Naive thymus-derived CD8-positive, alpha-beta T cell (primary cell): ENCODE measurements at places on chromosomes 4 and X.
A peak's percentile ranks its signal among the peaks of the same experiment; 100 is the strongest.

DNA sequence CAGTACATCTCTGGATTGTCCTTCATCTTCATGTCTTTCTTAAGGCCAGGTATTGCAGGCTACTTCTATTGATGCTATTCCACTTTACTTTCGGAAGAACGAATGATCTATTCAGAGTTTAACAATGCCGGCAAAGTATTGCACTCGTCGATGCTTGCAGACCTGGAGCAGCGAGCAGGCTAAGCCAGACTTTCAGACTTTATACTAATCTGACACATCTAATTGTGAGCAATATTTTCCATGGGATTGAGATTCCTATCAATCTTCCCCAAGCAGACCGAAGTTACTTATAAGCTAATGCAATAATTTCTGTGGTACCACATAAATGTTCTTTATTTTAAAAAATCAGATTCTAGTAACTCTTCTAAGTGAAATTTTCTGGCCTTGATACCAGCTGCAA lies 1.6 kb downstream of the EMCN start:
- DNase-seq: no peak

GRCh38 chrX:3143043-3143799 lies 102.0 kb downstream of the ARSF start:
- DNase-seq: no peak

GRCh38 chrX:36961590-36961989 lies 46.6 kb upstream of the FAM47C start:
- DNase-seq: no peak

- DNase-seq: no peak
These were observed 15.0 kb downstream of the RGN start for GRCh38 chrX:47093248-47093647.

DNA sequence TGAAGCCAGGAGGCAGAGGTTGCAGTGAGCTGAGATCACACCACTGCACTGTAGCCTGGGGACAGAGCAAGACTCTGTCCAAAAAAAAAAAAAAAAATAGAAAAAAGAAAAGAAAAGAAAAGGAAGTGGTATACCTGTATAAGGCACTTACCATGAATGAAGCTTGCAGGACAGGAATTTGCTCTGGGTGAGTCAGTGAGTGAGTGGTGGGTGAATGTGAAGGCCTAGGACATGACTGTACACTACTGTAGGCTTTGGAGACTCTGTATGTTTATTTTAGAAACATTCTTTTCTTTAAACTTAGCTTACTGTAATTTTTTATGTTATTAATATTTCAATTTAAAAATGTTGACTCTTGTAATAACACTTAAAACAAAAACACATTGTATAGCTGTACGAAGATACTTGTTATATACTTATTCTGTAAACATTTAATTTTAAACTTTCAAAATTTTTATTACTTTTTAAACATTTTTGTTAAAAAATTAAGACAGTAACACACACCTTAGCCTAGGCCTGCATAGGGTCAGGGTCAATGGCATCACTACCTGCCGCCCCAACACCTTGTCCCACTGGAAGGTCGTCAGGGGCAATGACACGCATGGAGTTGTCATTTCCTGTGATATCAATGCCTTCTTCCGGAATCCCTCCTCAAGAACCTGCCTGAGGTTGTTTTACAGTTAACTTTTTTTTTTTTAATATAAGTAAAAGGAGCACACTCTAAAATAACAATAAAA lies 78.7 kb downstream of the CLNK start:
- DNase-seq: no peak

DNA sequence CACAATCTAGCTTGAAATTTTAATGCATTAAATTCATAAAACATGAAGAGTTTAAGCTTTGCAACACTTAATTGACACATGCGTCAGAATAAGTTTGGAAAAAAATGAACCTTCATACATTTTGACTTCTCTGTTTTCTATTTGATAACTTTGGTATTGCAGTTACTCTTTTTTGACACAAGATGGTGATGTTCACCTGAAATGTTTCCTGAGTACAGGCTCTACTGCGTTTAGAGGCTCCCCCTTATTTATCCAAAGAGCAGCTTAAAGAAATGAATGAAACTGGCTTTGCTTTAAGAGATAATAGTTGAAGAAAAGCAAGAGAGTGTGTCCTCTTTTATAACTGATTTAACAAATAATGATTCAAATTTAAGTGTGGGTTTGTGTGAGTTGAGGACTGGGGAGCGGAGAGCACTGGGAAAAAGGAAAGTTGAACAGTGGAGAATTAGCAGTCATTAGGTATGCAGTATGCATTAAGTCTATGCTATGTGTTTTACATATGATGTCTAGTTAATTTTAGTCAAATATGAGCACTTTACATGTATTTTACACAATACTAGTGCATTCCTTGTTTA lies 180.6 kb upstream of the NUDT6 start:
- peak; percentile 5 for DNase-seq

DNA sequence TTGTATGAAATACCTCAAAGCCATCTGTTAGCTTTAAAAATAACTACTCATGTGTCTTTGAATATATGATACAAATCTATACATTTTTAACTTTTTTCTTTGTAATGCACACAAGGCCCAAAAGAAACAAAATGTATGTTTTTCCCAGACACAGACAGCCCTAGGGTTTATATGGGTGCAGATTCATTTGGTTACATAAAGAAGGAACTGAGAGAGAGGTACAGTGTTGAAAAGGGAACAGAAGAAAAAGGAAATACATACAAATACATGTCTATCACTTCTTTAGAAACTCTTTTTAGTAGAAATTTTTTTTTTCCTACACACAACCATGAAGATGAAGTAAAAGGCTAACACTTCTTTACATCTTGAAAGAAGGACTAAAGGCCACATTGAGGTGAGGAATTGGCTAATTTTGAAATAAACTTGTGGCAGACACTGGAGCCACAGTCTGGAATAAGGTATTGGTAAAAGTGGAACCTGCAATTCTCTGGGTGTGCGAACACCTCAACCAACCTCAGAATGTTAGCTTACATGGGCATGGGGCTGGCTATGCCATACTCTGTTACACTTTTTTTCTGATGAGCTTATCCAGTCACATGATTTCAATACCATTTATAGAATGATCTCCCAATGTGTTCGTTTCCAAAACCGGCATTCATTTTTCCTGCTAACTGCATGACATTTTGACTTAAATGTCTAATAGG lies 67.9 kb downstream of the FAM47C start:
- DNase-seq: no peak

DNA sequence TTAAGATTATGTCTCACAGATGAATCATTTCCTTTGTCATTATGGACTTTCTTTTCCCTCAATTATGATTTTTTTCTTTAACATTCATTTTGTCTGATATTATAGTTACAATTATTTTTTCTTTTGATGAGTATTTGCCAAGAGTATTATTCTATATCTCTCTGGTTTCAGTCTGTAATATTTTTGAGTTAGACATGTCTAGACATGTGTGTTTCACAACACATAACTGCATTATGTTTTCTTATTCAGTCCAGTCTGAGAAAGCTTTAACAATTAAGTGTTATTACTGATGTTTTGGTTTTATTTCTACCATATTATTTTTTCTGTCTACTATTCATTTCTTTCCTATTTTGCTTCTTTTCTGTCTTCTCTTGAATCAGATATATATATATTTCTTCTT lies 108.3 kb upstream of the MID1IP1 start:
- no peak for DNase-seq

DNA sequence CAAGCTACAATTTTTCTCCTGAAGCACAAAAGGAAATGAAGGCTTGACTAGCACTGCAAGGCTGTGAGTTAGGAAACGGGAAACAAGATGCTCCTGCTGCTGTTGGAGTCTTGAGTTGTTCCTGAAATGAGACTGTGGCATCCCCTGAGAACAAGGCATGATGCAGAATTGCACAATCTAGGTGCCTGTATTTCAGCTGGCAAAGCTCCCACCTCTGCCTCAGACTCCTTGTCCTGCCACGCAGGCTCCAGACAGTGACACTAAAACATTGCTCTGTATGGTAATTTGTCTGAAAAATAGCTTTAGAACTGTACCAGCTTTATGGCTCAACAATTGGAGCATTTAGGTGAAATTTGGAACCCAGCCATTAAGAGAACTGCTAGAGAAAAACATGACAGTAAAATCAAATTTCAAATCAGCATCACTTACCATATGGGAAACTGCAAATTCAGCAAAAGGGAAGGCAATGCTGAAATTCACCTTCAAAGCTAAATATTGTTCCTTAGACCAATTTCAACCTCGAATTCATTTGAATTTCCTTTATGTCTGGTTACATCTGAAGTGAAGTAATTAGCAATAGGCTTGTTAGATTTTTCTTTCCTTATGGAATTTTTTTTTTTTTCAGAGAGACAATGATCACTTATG lies 103.4 kb downstream of the MFAP3L start:
- DNase-seq: no peak

GRCh38 chrX:2898846-2899512 lies 30.2 kb downstream of the ARSD start:
- DNase-seq: no peak

DNA sequence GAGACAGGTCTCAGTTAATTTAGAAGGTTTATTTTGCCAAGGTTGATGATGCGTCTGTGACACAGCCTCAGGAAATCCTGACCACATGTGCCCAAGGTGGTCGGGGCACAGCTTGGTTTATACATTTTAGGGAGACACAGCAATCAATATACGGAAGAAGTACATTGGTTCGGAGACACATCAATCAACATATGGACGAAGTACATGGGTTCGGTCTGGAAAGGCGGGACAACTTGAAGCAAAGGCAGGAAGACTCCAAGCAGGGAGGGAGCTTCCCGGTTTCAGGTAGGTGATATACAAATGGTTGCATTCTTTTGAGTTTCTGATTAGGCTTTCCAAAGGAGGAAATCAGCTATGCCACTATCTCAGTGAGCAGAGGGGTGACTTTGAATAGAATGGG lies 225.2 kb upstream of the ZFP42 start:
- DNase-seq: no peak

- DNase-seq: peak; percentile 17
These were observed 647.4 kb downstream of the BCOR start for GRCh38 chrX:39450234-39450977.

GRCh38 chr4:52894443-52894842 lies 32.3 kb downstream of the RASL11B start:
- peak; percentile 5 for DNase-seq

DNA sequence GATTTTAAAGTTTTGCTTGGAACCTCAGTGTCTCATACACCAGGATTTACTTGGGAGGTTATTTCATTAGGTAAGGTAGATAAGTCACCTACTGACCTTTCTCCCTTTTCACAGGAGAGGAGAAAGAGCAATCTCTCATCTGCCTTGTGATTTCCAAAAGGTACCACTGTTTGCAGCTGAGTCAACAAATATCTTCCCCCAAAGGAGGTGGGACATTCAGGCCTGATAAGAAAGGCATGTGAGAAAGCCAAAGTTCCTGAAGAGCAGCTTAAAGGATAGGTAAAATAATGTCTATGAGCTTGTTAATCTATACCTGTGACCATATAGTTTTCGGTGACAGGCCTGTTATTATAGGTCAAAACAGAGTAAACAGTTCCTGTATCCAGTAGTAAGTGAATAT lies 45.0 kb downstream of the FAM47B start:
- no peak for DNase-seq

GRCh38 chrX:133666256-133666655 lies 251.0 kb upstream of the GPC4 start:
- DNase-seq: no peak

- no peak for DNase-seq
These were observed 625.3 kb upstream of the PCDH7 start for GRCh38 chr4:30094887-30095286.

GRCh38 chr4:140497405-140497746 lies 717 bp downstream of the MGAT4D start:
- no peak for DNase-seq

GRCh38 chrX:55057675-55058249 lies 17.1 kb upstream of the PAGE2B start:
- peak; percentile 4 for DNase-seq

DNA sequence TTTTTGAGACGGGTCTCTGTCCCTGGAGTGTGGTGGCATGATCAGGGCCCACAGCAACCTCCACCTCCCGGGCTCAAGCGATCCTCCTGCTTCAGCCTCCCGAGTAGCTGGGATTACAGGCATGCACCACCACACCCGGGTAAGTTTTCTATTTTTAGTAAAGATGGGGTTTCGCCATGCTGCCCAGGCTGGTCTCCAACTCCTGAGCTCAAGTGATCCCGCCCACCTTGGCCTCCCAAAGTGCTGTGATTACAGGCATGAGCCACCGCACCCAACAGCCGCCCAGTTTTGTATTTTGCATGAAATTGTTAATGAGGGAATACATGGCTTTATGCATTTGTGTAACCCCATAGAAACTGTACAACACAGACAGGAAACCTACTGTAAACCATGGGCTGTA lies 2.8 kb upstream of the ARHGAP4 start:
- no peak for DNase-seq

DNA sequence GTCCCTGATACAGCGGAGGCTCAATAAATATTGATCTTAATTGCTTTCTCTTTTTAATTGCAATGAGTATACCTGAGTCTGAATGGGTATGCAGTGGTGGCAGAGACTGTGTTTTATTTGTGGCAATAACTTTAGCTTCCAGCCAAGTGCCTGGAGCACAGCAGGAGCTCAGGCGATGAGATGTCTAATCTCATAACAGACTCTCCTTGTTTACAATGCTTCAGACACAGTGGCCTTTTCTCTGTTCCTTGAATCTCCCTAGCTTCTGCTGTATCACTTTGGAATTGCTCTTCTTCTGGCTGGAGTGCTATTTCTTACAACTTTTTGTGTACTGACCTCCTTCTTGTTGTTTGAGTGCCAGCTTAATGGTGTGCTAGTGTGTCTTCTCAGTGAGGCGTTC lies 91.5 kb upstream of the UNC5C start:
- DNase-seq: no peak

- no peak for DNase-seq
These were observed 34.7 kb downstream of the P2RY8 start for GRCh38 chrX:1502241-1502640.

- no peak for DNase-seq
These were observed 18.0 kb downstream of the ARHGAP10 start for GRCh38 chr4:147749811-147750321.

DNA sequence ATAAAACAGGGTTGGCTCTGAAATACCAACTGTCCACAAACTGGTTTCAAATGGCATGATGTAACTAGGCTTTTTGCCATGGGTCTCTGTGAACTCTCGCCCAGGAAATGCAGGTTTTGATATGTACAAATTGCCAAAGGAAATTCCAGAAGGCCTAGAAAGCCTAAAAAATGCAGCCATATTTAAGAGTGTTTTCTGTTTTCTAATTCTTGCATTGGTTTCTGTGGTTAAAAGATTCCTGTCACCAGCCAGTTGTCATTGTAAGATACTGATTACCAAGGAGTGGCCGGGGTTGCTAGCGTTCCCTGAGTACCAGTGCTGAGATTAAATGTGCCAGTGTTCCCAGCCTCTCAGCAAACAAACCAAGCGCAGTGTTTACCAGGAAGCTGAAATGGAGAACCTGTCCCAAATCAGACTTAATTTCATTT lies 53.9 kb upstream of the SORBS2 start:
- no peak for DNase-seq

DNA sequence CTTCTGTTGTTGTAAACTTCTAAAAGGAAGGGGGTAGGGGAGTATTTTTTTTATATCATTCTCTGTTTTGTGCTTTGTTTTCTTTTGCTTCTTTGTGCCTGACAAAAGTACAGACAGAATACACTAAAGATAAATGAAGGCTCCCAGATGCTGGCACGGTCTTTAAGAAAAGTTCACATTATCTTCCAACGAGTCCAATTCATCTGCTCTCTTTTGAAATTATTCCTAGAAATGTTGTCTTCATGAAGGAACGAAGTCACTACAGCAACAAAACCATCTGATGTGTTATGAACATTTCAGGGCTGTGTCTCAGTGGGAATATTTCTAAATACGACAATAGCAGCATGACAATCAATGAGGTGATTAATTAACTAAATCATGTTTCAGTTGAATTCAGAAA lies 813.8 kb upstream of the HTR2C start:
- no peak for DNase-seq
